T-cell (primary cell): ENCODE measurements at places on chromosomes 5 and 9.

DNA sequence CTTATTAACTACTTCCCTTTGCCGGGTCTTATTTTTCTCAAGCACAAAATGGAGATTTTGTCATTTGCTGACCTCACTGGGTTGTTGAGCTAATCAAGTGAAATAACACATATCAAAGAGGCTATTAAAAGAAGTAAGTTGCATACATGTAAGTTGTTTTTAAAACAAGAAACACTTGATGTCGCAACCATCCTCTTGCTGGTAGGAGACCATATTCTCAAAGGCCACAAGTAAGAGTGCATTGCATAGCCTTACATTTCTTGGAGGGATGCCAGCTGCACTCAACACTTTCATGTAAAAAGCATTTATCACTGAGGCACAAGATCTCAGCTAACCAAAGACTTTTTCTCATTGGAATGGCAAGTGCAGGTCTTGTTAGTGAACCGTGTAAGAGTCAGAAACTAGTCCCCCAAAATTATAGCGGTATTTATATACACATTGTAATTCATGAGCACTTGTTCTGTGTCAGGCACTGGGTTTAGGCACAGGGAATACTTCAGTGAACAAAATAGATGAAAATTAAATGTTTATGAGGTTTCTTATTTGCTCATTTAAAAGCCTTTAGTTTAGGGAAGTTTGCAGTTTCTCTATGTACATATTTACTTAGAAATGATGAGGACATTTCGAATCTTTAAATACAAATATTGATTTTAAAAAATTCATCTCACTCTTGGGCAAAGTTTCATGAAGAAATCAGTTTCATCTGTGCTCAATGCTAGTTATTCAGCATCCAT lies 72.0 kb downstream of the ZFAND5 start:
- no peak for DNase-seq

- DNase-seq = no peak
Observed at GRCh38 chr9:20054734-20055133, 265.9 kb upstream of the SLC24A2 start.

- DNase-seq = no peak
Observed at GRCh38 chr5:123286891-123287290, 136.3 kb downstream of the CEP120 start.

- DNase-seq = no peak
Observed at GRCh38 chr9:115386963-115387770, 269.2 kb upstream of the TNC start.

DNA sequence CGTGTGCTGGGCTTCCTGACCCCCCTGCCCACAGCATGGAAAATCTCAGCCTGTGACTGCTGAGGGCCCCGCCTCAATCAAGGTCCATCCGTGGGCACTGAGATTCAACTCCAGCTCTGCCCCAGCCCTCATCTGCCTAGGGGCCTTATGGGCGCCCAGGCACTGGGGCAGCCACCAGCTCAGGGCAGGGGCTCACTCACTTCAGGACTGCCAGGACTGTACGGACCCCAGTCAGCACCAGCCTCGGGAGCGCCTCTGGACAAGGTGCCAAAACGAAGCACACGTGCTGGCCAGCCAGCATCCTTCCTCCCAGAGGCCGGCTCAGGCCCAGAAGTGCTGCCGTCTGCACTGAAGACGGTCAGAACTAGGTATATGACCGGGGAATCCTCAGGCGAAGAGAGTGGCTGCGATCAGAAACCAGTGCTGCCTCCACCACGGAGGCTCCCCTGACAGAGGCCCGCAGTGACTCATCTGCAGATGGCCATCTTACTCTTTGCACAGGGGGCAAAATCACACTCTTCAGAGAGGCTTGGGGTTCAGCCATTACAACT lies 19.6 kb downstream of the CLPTM1L start:
- DNase-seq = no peak

GRCh38 chr9:72467766-72468738 lies 53.4 kb upstream of the TMC1 start:
- no peak for DNase-seq

- DNase-seq = no peak
Observed at GRCh38 chr5:40630126-40630525, 49.6 kb upstream of the PTGER4 start.

DNA sequence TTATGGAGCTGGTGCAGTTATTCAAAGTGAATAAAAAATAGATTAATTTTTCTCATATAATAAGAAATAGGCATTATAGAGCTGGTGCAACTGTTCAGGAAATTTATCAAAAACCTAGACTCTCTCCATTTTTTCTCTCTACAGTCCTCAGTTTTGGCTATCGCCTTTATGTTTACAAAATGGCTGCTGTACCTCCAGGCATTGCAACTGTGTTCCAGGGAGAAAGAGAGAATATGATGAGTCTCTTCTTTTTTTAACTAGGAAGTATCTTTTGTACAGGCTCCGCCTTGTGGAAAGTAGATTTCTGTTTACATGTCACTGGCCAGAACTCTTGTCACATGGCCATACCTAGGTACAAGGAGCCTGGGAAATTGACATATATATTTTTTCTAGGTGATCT lies 3.1 kb upstream of the TGFBR1 start:
- no peak for DNase-seq

- DNase-seq = no peak
Observed at GRCh38 chr5:170504616-170505266, 921 bp downstream of the KCNIP1 start.

GRCh38 chr5:128441941-128442350 lies 96.1 kb downstream of the FBN2 start:
- DNase-seq = no peak

DNA sequence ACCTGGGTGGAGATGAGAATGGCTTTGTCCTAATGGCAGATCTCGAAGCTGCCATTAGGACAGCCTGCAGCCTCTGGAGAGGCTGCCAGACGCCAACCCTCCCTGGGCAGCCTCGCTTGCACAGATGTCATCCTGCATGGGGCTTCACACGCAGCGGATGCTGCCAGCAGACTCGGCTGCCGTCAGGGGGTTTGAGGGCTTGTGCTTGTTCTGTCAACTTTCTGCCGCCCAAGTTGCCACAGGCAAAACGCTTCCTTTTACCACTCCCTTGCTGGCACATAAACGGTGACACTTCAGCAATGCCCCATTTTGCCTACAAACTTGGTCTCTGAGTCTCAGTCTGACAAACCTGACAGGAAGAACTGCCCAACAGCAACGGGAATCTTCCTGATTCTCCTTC lies 24.7 kb downstream of the DAP start:
- DNase-seq = no peak

DNA sequence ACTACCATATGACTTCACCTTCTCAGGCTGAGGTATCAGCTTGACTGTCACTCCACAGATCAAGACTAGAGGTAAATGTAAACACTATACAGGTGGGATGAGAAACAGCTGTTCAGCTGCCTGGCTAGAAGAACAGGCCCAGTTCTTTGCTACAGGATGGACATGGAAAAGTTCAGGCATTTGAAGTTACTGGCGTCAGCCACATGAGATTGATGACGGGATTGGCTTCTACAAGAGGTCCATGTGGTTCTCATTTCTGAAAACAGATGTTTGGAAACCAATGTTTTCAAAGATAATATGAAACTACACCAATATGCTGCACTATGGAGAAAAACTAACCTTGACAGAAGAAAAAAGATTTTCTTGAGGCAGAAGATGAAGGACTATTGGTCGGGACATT lies 324.1 kb downstream of the CDH10 start:
- no peak for DNase-seq

GRCh38 chr9:98331536-98332259 lies 76.2 kb upstream of the TBC1D2 start:
- no peak for DNase-seq

GRCh38 chr5:38651806-38652205 lies 95.4 kb upstream of the LIFR start:
- no peak for DNase-seq

- DNase-seq = peak; percentile 14
Observed at GRCh38 chr5:7897014-7897600, 28.2 kb downstream of the MTRR start.

DNA sequence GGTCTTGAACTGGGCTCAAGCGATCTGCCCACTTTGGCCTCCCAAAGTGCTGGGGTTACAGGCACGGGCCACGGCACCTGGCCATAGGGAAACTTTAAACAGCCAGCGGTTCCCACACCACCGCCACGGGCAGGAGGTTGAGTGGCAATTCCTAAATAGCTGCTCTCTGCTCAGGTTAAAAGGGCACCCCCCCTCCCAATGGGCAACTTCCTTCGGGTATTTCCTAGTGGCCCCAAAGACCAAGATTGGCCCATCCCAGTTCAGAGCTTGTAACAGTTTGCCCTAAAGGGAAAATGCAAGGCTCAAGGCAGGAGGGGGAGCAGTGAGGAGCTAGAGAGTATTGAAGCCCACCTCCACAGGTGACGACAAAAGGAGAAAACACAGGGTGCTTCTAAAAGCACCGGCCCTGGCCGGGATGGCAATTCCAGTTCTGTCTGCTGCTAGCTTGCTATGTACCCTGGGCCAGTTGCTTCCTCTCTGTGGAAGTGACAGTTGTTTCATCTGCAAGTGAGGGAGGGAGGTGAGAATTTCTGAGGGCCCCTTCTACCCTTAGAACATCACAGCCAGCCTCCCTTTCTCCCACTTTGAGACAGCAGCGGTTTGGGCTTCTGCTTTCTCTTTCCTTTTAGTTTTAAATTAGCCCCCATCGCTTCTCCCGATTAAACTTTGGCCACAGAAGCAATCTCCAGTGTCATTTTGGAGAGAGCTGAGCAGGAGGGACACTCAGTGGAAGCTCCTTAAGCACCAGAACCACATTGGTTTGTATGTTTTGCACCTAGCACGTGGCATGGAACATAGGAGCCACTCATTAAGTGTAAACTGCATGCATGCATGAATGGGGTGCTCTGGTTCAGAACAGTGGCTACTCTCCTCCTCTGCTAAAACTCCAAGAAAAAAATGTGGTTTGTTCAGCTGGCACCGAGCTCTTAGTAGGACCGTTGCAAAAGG lies 17.3 kb upstream of the TNIP1 start:
- no peak for DNase-seq

DNA sequence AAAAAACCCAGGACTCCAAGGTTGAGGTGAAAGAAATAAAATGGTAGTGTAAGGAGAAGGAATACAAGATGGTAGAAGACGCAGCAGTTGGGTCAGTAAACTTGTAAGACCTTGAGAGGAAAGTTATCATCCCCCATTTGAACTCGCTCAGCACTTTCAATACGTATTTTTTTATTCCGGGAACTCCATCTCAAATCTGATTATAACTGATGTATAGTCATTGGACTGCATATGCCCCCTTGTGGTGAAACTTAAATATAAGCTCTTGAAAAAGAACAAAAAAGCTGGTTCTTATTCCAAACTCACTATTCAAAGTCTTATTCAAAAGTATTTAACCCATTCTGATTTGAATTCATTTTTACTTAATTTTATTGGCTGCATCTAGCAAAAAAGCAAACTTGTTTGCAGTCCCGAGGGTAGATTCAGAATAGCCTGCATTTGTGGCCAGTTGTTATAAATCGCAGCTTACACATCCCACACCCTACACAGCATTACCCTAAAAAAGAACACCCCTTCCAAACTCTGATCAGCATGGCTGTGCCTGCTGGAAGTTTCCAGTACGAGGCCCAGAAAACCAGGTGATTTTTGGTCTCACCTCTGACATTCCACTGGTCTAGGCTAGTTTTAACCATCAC lies 118.0 kb downstream of the ESM1 start:
- no peak for DNase-seq

GRCh38 chr9:34547960-34548611 lies 25.3 kb upstream of the ENHO start:
- DNase-seq = no peak

DNA sequence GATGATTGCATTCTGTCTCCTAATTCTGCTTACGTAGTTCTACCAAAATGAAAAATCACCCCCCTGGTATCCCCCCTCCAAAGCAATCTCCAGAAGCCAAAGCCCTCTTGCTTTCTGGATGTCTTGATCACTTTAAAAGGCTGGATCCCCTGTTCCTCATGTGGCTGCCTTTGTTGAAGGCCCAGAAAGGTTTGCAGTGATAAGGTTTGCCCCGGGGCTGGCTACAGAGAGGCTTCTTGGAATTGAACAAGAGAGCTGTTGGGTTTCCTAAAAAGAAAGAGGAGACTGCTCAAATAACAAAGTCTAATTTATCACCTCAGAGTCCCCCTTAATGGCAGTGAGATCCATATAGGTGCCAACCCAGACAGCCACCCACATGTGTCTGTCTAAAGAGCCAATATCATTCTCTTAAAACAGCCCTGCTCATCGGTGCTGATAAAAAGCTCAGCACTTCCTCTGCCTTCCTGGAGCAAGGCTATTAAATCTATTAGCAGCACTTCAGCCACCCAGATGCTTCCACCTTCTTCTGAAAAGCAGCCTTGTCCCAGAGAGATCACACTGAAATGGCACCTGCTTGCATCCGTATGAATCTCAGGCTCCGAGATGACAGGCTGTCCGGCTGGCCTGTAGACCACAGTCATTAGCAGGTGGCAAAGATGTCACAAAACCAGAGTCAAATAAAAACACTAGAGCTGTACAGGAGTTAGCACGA lies 70.9 kb downstream of the TEX10 start:
- no peak for DNase-seq

DNA sequence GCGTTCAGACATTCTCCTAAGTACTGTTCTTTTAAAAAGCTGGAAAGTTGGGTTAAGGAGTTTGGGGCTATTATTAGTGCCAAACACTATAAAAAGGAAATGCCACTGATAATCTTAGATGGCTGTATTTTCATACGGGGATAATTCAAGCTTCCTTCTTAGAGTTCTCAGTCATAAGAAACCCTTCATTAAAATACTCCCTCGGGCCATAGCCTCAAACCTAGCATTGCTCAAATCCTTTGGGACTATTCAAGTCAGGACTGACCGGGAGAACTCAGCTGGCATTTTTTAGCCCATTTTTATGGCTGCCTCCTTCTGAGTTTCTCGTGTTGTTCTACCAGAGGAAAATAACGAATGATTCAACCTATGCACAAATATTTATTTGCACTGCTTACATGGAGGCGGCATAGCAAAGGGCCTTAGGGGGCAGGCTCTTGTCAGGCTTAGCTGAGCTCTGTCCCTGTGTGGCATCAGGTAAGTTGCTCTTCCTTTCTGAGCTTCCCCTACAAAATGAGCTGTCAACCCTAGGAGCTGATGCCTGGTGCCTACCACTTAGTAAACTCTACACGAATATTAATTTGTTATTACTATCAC lies 33.5 kb upstream of the ADAM19 start:
- no peak for DNase-seq

DNA sequence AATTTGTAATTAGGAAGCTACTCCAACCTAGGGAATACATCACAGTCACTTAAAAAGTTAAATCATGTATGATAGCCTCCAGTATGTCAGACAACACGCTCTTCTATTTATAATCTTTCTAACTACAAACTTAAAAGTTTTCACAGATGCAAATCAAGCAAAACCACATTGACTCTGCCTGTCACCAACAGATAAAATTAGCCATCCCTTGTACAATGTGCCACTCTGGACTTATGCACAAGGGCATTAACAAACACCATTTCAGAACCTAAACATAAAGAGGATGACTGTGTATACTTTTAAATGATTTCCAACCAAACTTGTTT lies 14.7 kb downstream of the ERP44 start:
- no peak for DNase-seq

- DNase-seq = no peak
Observed at GRCh38 chr9:106769331-106769730, 93.6 kb upstream of the ZNF462 start.

- DNase-seq = no peak
Observed at GRCh38 chr5:81708889-81709288, 42.0 kb downstream of the SSBP2 start.
